ENCODE measurements at places on chromosomes 1 and 21.

- DNase-seq = no peak
Observed at GRCh38 chr1:149844650-149845255, 54.6 kb upstream of the BOLA1 start.

DNA sequence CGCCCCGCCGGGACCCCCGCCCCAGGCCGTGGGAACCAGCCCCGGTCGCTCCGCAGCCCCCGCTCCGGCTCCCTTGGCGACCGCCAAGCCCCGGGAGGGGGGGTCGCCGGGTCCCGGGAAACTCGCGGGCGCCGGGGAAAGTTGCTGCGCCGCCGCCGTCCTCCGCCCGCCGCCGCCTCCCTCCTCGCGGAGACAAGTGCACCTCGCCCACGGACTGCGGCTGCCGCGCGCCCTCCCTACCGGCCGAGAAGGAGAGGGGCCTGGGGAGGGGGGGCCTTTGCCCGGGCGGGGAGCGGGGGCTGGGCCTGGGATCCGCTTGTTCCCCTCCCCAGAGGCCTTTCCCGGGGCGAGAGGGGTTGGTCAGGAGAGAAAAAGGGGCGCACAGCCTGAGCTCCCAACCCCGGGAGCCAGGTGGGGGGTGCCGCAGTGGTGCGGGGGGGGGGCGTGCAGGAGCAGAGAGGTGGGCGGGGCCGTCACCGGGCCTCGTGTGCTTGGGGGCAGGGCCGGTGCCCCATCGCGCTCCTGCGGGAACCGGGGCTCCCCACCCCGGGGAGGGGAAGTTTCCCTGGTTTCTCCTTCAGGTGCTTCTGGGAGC is 592 bp downstream of the AGRN start:
- no peak for DNase-seq

- no peak for DNase-seq
Observed at GRCh38 chr1:51643362-51643761, 26.5 kb downstream of the OSBPL9 start.

GRCh38 chr1:99784143-99784542 is 17.7 kb upstream of the FRRS1 start:
- no peak for DNase-seq

DNA sequence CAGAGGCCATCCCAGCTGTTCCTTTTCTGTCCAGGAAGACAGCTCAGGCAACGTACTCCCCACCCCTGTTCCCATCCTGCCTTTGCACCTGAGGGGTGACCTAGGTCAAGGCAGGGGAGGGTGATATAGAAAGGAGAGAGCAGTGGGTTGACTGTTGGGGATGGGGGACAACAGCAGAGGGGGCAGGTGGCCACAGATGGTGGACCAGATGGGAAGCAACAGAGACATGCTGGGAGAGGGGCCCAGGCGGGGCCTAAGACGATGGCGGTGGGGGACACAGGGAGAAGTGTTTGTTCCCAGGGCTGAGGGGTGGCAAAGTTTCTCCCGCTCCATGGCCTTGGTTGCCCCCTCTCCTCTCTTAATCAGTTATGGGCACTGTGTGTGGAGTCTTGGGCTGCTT is 6.3 kb downstream of the CELSR2 start:
- DNase-seq = no peak

GRCh38 chr1:119805746-119806145 is 5.5 kb downstream of the REG4 start:
- no peak for DNase-seq
